Breast epithelium (tissue), 4 donors: ENCODE measurements at places on chromosomes 16 and 17. TPM values are rescaled to one million over a fixed set of nuclear protein-coding genes. Genes with fewer than 3 reads are reported as not detected.

- H3K36me3 ChIP-seq = no peaks in the 10 kb centered on the region
- H3K27ac ChIP-seq = no peak overlapping the region
- H3K4me3 ChIP-seq = no peak overlapping the region
- peaks cover 5% of the 10 kb centered on the region for H3K4me1 ChIP-seq
- no peak for DNase-seq
Observed at GRCh38 chr16:89444151-89444723, 46.1 kb downstream of the ANKRD11 start.

DNA sequence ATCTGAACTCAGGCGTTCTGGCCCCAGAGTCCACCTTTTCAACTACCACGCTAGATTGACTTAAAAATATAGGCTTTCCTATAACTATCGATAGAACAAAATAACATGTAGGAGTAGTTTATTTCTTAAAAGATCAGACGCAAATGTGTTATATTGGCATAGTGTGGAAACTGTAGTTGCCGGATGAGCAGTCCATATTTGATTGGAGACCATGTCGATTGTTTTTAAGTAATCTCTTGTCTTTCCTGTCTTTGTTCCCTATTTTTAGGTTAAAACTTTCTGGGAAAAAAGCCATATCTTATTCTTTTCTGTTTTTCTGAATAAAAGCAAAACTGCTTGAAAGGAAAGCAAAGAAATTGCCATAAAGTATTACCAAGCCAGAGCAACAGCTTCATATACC lies 53.1 kb downstream of the GAN start:
- H3K4me3 ChIP-seq = no peak overlapping the region
- H3K4me1 ChIP-seq = no peaks in the 10 kb centered on the region
- no peaks in the 10 kb centered on the region for H3K36me3 ChIP-seq

- H3K27me3 ChIP-seq = no peaks in the 10 kb centered on the region
- no peaks in the 10 kb centered on the region for H3K36me3 ChIP-seq
- no peak overlapping the region for H3K27ac ChIP-seq
- no peaks in the 10 kb centered on the region for H3K4me1 ChIP-seq
- no peak for DNase-seq
Observed at GRCh38 chr16:66344533-66345145, 21.9 kb upstream of the CDH5 start.

- H3K27ac ChIP-seq = peak overlapping the region; percentile 76
Observed at GRCh38 chr16:66519482-66520373, 30.2 kb downstream of the TK2 start.

- DNase-seq = no peak
- no peaks in the 10 kb centered on the region for H3K27me3 ChIP-seq
- H3K4me3 ChIP-seq = no peak overlapping the region
- H3K36me3 ChIP-seq = no peaks in the 10 kb centered on the region
- peak overlapping the region; percentile 86 for H3K27ac ChIP-seq
Observed at GRCh38 chr16:27722207-27722606, 172.3 kb downstream of the KATNIP start.

DNA sequence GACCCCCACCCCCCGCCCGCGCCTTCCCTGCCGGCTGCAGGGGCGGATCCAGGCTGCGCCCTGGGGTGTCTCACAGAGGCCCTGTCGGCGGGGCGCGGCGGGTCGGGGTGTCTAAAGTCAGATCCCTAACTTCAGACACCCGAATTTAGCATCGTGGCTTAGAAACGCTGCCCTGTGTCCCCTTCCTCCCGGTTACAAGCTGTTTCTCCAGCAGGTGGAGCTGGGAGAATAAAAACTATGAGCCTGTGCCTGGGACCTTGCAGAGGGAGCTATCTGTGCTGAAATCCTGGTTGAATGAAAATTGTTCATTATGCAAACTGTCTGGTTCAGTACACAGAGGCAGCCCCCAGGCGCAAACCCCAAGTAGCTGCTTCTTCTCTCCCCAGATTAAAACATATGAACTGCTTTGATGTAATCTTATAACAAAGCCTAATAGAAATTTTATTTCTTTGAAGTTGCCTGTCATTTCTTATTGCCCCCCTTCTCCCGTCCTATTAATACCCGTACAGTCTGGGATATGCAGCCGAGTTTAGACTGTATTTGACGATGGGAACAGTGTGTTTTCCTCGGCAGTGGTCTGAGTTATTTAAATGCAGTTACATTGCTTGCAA lies 79.0 kb downstream of the RPA1 start:
- H3K27me3 ChIP-seq = no peaks in the 10 kb centered on the region
- peak; percentile 57 for DNase-seq
- H3K27ac ChIP-seq = no peak overlapping the region
- no peaks in the 10 kb centered on the region for H3K36me3 ChIP-seq
- H3K4me3 ChIP-seq = peak overlapping the region; percentile 37
- no peaks in the 10 kb centered on the region for H3K4me1 ChIP-seq

DNA sequence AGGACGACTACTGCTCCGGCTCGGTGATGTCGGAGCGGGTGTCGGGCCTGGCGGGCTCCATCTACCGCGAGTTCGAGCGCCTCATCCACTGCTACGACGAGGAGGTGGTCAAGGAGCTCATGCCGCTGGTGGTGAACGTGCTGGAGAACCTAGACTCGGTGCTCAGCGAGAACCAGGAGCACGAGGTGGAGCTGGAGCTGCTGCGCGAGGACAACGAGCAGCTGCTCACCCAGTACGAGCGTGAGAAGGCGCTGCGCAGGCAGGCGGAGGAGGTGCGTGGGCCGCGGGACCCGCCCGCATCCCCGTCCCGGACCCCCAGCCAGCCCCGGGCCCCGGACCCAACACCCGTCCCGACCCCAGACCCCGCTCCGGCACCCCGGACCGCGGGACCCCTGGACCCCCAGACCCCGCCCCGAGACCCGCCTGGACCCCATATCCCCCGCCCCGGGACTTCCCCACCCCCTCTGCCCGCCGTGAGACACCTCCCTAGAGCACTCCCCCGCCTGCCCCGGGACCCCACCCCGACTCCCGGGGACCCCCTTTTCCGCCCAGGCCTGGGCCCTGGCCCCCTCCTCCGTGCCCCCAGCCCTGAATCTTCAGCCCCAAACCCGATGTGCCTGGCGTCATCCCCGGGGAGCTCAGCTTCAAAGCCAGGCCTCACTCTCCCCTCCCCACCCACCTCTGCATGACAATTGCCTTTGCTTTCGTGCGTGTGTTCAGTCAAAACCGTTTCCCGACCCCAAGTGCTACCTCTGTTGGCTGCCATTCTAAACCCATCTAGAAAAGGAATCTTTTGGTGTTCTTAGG lies 594 bp downstream of the MAPK8IP3 start:
- H3K4me1 ChIP-seq = peaks cover 12% of the 10 kb centered on the region
- peak overlapping the region; percentile 97 for H3K4me3 ChIP-seq
- no peaks in the 10 kb centered on the region for H3K27me3 ChIP-seq

- H3K36me3 ChIP-seq = no peaks in the 10 kb centered on the region
- no peaks in the 10 kb centered on the region for H3K27me3 ChIP-seq
- H3K4me1 ChIP-seq = no peaks in the 10 kb centered on the region
- peak overlapping the region; percentile 52 for H3K4me3 ChIP-seq
- H3K27ac ChIP-seq = peak overlapping the region; percentile 80
Observed at GRCh38 chr17:332023-332422, 20.6 kb downstream of the RPH3AL start.

DNA sequence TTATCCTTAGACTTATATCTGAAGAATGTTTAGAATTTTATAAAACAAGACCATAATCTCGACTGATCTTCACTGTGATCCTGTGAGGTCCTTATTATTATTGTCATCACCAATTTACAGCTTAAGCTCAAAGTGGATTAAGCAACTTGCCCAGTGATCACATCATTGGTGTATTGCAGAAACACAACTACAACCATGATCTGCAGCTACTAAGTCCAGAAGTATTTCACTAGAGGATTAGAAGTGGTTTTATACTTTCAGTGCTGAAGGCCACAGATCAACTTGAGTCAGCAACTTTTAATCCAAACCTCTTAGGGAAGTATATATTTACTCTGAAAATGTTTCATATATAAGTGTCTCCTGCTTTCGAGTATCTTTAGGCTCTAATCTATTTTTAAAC lies 624.3 kb upstream of the SOX9 start:
- H3K27me3 ChIP-seq = no peaks in the 10 kb centered on the region
- H3K36me3 ChIP-seq = no peaks in the 10 kb centered on the region
- H3K4me3 ChIP-seq = no peak overlapping the region
- no peak for DNase-seq

GRCh38 chr16:29975134-29975538 lies 1.5 kb downstream of the TAOK2 start:
- peaks cover 7% of the 10 kb centered on the region for H3K4me1 ChIP-seq
- peak overlapping the region; percentile 90 for H3K27ac ChIP-seq
- peak overlapping the region; percentile 97 for H3K4me3 ChIP-seq
- DNase-seq = no peak
- H3K27me3 ChIP-seq = no peaks in the 10 kb centered on the region
- no peaks in the 10 kb centered on the region for H3K36me3 ChIP-seq

DNA sequence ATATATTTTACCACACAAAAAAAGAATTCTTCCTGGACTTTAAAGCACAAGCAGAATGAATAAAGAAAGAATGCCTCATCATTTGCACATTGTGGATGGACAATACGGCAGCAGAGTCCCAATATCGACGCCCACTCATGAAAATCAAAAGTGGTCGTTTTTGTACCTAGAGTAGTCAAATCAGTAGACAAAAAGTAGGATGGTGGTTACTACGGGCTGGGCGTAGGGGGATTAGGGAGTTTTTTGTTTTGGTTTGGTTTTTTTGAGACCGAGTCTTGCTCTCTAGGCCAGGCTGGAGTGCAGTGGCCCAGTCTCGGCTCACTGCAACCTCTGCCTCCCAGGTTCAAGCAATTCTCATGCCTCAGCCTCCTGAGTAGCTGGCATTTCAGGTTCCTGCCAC lies 8.6 kb upstream of the CENPV start:
- H3K36me3 ChIP-seq = no peaks in the 10 kb centered on the region
- no peaks in the 10 kb centered on the region for H3K4me1 ChIP-seq
- DNase-seq = no peak
- H3K27ac ChIP-seq = no peak overlapping the region
- no peak overlapping the region for H3K4me3 ChIP-seq

GRCh38 chr17:4488989-4489595 lies 9.6 kb upstream of the SPNS2 start:
- DNase-seq = no peak
- no peaks in the 10 kb centered on the region for H3K36me3 ChIP-seq
- no peak overlapping the region for H3K4me3 ChIP-seq
- no peaks in the 10 kb centered on the region for H3K27me3 ChIP-seq
- peaks cover 8% of the 10 kb centered on the region for H3K4me1 ChIP-seq
- peak overlapping the region; percentile 79 for H3K27ac ChIP-seq

DNA sequence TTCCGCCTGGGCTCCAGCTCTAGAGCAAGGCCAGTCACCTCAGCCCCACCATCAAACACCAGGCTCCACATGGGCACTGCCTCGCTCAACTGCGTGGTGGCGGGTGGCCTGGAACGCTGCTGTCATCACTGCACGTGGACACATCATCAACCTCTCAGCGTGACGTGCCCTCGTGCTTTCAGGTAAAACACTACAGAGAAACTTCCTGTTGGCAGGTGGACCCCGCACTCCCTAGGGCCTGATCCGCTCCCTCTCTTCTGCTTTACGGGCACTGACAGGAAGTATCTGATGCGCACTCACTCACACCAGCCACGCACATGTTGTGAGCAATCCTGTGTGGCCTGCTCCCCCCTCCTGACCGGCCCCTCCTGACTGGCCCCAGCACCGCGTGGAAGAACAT lies 87.4 kb downstream of the ANKRD11 start:
- H3K36me3 ChIP-seq = no peaks in the 10 kb centered on the region
- H3K4me1 ChIP-seq = no peaks in the 10 kb centered on the region
- no peak overlapping the region for H3K4me3 ChIP-seq
- DNase-seq = no peak
- H3K27me3 ChIP-seq = no peaks in the 10 kb centered on the region
- H3K27ac ChIP-seq = no peak overlapping the region

DNA sequence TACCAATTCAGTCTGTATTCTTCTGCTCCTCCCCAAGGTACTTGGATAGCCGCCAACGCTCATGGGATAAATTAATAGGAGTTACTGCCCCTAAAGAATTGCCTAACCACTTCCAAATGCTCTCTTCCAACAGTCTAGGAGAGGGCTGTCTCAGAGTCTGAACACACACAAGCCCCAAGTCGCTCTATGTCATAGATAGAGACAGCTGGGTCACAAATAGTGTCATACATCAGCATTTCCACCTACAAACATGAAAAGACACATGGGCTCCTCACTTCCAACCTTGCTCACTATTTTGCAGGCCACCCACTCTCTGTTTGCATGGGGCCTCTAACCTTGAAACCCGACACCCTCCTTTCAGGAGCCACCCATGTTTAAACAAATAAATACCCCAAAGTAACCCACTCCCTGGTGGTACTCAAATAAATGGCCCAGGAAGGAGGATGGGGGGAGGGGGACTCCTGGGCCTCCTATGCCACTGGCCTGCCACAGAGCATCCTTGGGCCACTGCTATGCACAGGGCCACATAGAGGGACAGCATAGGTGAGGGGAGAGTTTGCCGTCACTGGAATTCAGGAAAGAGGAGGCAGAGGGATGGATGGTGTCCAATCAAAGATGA lies 265.9 kb downstream of the SOX9 start:
- no peaks in the 10 kb centered on the region for H3K36me3 ChIP-seq
- no peak overlapping the region for H3K4me3 ChIP-seq
- H3K4me1 ChIP-seq = no peaks in the 10 kb centered on the region
- no peak overlapping the region for H3K27ac ChIP-seq
- no peaks in the 10 kb centered on the region for H3K27me3 ChIP-seq
- no peak for DNase-seq

DNA sequence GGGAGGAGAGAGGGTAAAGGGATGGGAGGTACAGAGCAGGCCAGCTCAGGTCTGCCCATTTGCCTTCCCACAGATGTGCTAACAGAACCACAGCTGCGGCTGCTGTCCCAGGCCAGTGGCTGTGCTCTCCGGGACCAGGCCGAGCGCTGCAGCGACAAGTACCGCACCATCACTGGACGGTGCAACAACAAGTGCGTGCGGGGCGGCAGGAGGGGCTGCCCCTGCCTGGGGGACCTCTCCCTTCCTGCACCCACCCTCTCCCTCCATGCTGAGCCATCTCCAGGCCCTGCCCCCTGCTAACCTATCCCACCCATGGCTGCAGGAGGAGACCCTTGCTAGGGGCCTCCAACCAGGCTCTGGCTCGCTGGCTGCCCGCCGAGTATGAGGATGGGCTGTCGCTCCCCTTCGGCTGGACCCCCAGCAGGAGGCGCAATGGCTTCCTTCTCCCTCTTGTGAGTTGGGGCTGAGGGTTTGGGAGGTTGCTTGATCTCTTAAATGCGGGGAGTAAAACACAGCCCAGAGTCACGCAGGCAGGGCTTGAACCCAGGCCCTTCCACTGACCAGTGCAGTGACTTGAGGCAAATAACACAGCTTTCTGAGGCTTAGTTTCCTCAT lies 1.2 kb downstream of the EPX start:
- no peak for DNase-seq
- peaks cover 18% of the 10 kb centered on the region for H3K27me3 ChIP-seq
- no peak overlapping the region for H3K4me3 ChIP-seq
- peaks cover 5% of the 10 kb centered on the region for H3K4me1 ChIP-seq
- no peak overlapping the region for H3K27ac ChIP-seq

Gene ACSM3
- total RNA-seq = 60.2 TPM

Gene SBK1
- 1.5 TPM for total RNA-seq

Gene SUPT6H
- 62.6 TPM for total RNA-seq
